ENCODE measurements at places on chromosomes 16 and 17.

- no peak for DNase-seq
Measured at GRCh38 chr16:77250400-77250799, 51.2 kb downstream of the SYCE1L start.

- no peak for DNase-seq
Measured at GRCh38 chr16:2091547-2092255, 43.9 kb downstream of the TSC2 start.

DNA sequence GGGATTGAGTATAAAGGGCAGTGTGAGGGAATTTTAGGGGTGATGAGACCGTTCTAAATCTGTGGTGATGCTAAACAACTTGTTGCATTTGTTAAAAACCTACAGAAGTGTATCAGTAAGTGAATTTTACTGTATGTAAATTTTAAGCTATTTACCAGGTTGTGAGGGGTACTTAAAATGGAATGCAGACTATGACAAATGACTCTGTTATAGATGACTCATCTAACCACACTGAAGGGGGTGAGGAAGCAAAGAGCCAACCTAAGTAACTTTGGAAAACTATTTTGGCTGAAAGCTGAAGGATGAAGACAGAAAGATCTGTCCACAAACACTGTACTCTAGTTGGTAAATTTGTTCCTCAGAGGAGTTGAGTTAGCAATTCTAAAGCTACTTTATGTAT, 5.3 kb upstream of the MKS1 start:
- DNase-seq = no peak

DNA sequence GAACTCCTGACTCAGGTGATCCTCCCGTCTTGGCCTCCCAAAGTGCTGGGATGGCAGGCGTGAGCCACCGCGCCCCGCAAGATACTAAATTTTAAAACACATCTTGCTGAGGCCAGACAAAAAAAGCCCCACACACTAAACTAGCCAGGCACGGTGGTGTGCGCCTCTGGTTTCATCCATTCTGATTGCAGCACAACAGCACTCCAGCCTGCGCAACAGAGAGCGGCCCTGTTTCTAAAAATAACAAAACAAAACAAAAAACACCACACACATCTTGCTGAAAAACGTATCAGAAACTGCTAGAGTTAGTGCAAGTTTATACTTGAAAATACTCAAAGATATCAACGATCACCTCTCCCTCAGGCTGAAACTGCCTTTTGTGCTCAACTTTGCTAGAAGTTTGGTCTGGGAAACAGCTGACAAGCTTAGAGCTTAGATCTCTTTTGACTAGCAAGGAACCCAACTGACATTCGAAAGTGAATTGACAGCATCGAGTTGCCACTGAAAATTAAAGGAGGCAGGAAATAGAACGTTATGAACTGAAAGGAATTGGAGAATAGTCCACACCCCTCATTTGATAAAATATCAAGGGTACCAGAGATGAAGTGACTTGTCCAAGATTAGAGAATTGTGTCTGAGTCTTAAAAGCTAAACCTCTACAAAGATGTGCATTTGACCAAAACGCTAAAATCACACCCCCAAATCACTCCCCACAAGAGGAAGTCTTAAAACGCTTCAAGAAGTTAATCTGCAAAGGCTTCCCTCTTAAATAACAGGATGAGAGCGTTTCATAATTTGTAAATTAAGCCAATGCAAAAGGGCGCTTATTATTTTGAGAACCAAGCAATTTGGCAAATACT, 908 bp downstream of the COG4 start:
- DNase-seq = no peak

DNA sequence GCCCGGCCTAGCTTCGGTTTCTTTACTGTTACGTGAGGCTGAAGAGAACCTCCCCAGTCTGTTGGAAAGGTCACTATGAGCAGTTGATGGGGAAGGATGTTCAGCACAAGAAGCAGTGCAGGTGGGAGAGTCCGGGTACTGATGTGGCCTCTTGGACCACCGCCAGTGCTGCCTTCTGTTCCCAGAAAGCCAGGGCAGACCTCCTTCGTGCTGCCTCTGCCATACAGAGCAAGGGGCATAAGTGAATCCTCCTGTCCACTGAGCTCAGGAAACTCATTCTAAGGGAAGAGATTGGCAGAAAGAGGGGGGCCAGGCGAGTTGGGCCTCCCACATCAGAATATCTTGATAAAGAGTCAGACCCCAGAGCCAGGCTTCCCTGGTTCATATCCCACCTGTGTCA, 3.7 kb downstream of the PPP4C start:
- DNase-seq = no peak

GRCh38 chr17:45086865-45087503, 25.9 kb downstream of the NMT1 start:
- no peak for DNase-seq

- no peak for DNase-seq
Measured at GRCh38 chr16:86244936-86245335, 265.4 kb upstream of the FOXF1 start.

- no peak for DNase-seq
Measured at GRCh38 chr17:7538891-7539545, 9.8 kb upstream of the TNFSF12 start.

GRCh38 chr16:89367538-89367915, 122.8 kb downstream of the ANKRD11 start:
- no peak for DNase-seq

Measured in right renal pelvis (tissue), 4 donors.